ENCODE measurements at places on chromosomes 2 and 18.

- DNase-seq = no peak
Measured at GRCh38 chr2:181129364-181130056, 149.1 kb downstream of the UBE2E3 start.

DNA sequence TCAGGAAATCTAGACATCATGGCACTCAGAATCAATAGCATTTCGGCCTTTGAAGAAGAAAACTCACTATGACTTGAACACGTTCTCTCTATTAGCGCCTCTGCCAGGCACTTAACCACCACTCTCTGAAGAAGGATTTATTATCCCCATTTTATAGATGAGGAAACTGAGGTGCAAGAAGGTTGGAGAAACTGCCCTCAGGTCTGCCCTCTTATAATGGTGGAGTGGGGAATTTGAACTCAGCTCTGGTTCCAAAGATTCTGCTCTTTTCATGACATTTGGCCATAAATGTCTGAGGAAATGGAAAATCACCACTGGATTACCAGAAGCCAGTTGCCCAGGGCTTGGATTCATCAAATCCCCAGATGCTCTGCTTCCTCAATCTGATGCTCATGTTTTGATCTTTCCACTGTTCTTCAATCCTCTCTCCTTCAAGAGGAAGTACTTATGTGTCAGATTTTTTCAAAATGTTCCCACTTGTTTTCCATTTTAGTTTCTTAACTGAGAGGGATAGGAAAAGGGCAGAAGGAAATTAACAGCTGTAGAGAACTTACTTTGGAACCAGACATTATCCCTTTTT, 68.1 kb downstream of the ANTXR1 start:
- DNase-seq = no peak

GRCh38 chr2:226273440-226273839, 526.2 kb downstream of the IRS1 start:
- DNase-seq = no peak

DNA sequence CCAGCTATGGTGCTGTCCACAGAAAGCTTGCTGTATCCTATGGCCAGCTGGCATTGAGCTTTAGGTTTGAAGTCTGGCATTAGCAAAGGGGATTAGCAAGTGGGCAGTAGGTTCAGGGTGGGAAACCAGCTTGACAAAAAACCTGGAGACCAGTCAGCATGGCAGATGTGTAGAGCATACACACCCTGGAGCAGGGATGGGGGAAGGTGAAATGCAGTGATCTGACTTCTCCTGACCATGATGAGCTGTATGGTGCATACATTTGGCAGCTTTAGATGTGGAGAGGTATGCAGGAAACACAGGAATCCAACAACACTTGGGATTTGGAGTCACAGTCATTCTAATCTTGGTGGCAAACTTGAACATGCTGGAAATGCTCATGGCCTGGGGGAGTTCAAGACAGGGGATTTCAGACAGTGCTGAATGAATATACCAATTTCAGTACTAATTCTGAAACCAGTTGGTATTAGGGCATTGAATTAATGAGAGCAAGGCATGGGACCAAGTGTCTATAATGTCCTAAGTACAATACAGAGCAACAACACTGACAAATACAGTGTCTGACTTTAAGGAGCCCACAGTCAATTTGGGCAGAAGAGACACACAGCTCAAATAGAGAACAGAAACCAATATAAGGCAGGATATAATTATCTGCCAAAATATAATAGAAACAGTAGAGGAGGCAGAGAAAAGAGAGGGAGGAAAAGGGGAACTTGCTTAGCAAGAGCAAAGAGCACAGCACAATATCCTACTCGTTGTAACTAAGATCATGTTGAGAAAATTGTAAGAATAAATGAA, 11.8 kb downstream of the ARHGAP15 start:
- no peak for DNase-seq

DNA sequence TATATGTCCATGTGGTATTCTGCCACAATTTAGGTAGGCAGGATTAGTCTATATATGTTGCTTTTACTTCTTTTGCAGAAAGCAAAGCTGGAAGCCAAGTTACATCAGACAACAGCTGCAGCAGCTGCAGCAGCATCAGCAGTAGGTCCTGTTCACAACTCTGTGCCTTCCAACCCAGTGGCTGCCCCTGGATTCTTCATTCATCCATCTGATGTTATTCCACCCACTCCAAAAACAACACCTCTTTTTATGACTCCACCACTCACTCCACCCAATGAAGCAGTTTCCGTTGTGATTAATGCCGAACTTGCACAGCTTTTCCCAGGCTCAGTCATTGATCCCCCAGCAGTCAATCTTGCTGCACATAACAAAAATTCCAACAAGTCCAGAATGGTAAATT, 107.6 kb downstream of the BIRC6 start:
- DNase-seq = no peak

- DNase-seq = no peak
Measured at GRCh38 chr2:37338933-37339332, 5.5 kb upstream of the QPCT start.

GRCh38 chr18:65547046-65547445, 203.8 kb upstream of the CDH7 start:
- DNase-seq = no peak

- DNase-seq = no peak
Measured at GRCh38 chr2:101310834-101311695, 2.6 kb upstream of the RNF149 start.

DNA sequence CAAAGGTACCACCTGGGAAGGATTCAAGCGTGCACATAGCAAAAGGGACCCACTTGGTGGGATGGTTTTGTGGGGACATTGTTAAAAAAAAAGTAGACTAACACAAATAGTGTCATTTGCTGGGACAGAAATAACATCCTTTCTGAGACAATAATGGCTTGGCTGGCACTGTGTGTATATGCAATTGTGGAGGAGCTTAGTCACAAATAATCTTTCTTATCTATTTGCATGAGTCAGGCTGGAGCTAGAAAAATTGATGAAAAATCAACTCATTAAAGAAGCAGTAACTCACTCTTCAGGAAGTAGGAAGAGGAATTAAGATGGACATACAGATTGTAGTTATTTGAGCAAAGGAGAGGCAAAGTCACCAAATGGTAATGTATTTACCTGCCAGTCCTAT, 29.5 kb upstream of the ITGB6 start:
- DNase-seq = no peak
